ENCODE measurements at places on chromosomes 2 and 18.

- no peak overlapping the region for H3K4me3 ChIP-seq
- H3K4me1 ChIP-seq = no peaks in the 10 kb centered on the region
- H3K27me3 ChIP-seq = no peaks in the 10 kb centered on the region
- no peak for DNase-seq
- no peak overlapping the region for H3K27ac ChIP-seq
- H3K36me3 ChIP-seq = no peaks in the 10 kb centered on the region
Measured at GRCh38 chr2:234845602-234846590, 105.9 kb upstream of the SH3BP4 start.

DNA sequence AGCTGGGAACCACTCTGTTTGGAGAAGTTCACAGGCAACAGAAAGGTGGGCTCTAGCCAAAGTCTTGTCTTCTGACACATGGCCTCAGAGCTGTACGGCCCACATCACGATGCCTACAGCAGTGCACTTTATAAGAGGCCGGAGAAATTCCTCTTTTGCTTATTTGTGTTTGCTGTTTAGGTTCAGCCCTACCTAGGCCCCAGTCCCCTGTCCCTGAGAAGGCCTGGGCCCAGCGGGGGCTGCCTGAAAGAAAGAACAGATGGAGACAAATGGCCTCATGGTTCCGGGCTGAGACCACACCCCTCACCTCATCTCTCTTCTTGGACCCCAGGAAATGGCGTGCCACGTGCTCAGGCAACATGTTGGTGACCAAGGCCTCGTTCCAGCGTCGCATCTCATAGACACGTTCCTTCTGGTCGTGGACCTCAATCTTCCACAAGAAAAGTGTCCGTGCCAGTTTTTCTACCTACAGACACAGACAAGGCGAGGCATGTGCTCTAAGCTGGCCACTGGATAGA is 30.9 kb downstream of the CENPO start:
- H3K36me3 ChIP-seq = peaks cover 22% of the 10 kb centered on the region
- no peak for DNase-seq
- H3K27ac ChIP-seq = no peak overlapping the region
- no peaks in the 10 kb centered on the region for H3K4me1 ChIP-seq
- no peaks in the 10 kb centered on the region for H3K27me3 ChIP-seq
- H3K4me3 ChIP-seq = no peak overlapping the region

- no peak overlapping the region for H3K27ac ChIP-seq
- no peak for DNase-seq
- no peak overlapping the region for H3K4me3 ChIP-seq
- H3K36me3 ChIP-seq = no peaks in the 10 kb centered on the region
Measured at GRCh38 chr18:50776383-50776782, 43.4 kb downstream of the MRO start.

DNA sequence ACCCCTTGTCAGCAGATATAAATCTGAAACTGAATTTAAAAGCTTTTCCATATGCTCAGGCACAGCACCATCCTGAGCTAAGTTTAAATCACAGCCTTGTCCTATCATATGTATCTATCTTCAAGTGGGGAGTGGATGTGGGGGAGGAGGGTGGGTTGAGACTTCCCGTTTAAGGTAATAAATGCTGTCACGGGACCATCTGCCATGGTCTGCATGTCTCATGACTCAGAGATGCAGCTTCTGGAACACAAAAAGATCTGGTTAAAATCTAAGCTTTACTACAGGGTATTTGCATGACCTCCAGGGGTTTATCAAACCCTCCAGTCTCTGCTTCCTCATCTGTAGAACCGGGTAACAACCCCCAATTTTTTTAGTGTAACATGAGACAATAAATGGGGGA is 377.7 kb upstream of the ST6GAL2 start:
- H3K4me3 ChIP-seq = no peak overlapping the region
- H3K36me3 ChIP-seq = no peaks in the 10 kb centered on the region
- DNase-seq = no peak

DNA sequence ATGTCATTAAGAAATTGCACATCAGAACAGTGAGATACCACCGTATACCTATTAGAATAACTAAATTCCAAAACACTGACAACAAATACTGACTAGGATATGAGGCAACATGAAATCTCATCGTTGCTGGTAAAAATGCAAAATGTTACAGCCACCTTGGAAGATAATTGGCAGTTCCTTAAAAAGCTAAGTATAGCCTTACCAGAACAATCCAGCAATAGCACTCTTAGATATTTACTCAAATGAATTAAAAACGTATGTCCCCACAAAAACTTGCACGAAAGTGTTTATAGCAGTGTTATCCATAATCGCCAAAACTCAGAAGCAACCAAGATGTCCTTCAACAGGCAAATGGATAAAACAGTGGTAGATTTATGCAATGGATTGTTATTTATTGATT is 241.7 kb downstream of the EPHA4 start:
- H3K4me3 ChIP-seq = no peak overlapping the region
- no peak overlapping the region for H3K27ac ChIP-seq
- no peaks in the 10 kb centered on the region for H3K27me3 ChIP-seq

DNA sequence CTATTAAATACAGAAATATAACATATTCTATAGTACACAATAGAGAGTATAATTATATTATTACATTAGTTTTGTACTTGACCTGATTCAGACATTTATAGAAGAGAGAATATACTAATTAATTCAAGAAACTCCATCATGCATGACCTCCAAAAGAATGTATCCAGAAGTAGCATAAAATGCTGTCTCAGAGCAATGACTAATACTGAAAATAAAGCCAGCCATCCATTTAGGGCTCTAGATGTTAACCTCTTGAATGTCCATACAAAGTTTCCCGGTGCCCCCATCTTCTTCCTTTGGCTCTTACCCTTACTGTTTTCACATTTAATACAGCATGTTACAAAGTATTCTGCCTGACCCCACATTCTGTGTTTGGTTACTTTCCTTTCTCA is 102.0 kb downstream of the ARHGAP15 start:
- H3K4me3 ChIP-seq = no peak overlapping the region
- H3K4me1 ChIP-seq = peaks cover 11% of the 10 kb centered on the region
- H3K36me3 ChIP-seq = peaks cover 56% of the 10 kb centered on the region
- H3K27ac ChIP-seq = no peak overlapping the region
- H3K27me3 ChIP-seq = no peaks in the 10 kb centered on the region

DNA sequence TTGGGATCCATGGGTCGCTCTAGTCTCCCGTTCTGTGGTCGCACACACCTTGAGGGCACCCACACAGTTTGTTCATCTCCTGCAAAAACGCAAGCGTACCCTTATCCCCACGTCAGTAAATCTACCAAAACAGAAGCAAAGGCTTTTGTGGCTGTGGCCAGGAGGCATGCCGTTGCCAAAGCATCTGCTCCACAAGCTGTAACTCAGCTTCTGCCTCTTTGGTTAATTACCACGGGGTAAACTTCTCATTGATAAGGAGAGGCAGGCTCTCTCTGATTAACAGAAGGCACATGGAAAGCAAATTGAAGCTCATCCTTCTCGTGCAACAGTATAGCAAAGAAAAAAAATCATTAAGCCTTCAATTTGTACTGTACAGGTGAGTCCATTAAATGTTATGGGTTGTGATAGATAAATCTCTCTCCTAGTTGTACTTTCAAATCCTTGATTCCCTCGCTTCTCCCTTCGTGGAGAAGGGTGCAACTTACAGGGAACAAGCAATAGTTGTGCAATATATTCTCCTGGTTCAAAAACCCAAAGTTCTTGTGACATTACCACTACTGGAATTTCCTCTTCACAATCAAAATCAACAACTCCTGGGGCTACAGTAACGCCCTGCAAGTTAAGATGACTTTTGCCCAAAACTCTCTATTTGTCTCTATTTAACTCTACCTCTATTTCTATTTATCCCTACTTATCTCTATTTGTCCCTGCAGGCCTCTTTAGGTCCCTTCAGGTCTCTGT is 10.3 kb downstream of the PECR start:
- no peaks in the 10 kb centered on the region for H3K27me3 ChIP-seq
- no peaks in the 10 kb centered on the region for H3K36me3 ChIP-seq
- H3K4me1 ChIP-seq = no peaks in the 10 kb centered on the region
- no peak overlapping the region for H3K27ac ChIP-seq
- DNase-seq = no peak
- no peak overlapping the region for H3K4me3 ChIP-seq

DNA sequence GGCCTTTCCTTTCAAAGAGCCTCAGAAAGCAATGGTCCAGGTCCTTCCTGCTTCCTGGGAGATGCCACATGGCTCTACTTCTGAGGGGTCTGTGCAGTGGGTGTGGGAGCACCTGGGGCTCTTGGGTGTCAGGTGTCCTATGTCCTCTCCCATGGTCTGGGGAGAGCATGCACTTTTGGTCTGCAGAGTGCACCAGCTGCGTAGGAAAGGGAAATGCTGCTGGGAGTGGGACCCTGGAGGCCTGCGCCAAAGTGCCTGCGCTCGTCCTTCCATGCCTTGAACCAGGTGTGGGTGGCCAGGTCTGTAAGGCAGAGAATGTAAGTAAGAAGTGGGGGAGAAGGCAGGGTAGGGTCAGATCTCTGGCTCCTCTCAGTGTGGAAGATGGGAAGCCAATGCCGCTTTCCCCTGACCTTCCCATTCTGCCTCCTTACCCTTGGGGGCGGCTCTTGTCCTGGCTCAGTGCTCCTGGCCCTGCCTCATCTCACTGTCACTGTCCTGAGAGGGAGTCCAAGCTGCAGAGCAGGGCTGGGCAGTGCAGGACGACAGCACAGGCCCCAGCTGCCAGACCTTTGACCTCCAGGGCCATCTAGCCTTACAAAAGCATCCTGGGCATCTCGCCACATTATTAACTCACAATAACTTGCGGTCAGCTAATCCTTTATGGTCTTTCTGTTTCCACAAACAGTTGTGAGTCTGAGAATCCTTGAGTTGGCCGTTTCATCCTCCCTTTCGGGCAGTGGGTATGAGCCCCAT is 6.6 kb upstream of the PROM2 start:
- H3K36me3 ChIP-seq = no peaks in the 10 kb centered on the region
- no peak overlapping the region for H3K4me3 ChIP-seq
- H3K4me1 ChIP-seq = no peaks in the 10 kb centered on the region
- DNase-seq = no peak
- no peak overlapping the region for H3K27ac ChIP-seq
- no peaks in the 10 kb centered on the region for H3K27me3 ChIP-seq

- H3K36me3 ChIP-seq = no peaks in the 10 kb centered on the region
- H3K27ac ChIP-seq = peak overlapping the region; percentile 85
- DNase-seq = no peak
- no peaks in the 10 kb centered on the region for H3K27me3 ChIP-seq
- peak overlapping the region; percentile 87 for H3K4me3 ChIP-seq
Measured at GRCh38 chr2:38598200-38598990, 4.3 kb downstream of the HNRNPLL start.

DNA sequence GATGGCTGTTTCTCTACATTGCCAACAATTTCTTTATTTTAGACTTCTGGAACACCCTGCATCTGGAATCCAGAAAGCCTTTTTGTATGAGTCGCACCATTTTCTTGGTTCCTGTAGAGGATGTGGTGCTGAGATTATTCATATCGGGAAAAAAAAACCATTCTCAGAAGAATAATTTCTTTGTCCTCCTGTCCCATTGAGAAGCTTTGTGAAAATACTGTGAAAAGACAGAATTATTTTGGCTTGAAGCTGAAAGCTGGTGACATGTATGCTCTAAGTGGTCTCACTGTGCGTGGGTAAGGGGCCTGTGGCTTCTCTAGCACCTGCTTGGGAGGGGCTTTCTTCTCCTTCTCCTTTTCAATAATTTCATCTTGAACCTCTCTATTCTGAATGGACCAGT is 138.4 kb downstream of the FAM210A start:
- H3K4me1 ChIP-seq = no peaks in the 10 kb centered on the region
- no peaks in the 10 kb centered on the region for H3K27me3 ChIP-seq
- H3K36me3 ChIP-seq = no peaks in the 10 kb centered on the region
- no peak for DNase-seq
- no peak overlapping the region for H3K4me3 ChIP-seq

DNA sequence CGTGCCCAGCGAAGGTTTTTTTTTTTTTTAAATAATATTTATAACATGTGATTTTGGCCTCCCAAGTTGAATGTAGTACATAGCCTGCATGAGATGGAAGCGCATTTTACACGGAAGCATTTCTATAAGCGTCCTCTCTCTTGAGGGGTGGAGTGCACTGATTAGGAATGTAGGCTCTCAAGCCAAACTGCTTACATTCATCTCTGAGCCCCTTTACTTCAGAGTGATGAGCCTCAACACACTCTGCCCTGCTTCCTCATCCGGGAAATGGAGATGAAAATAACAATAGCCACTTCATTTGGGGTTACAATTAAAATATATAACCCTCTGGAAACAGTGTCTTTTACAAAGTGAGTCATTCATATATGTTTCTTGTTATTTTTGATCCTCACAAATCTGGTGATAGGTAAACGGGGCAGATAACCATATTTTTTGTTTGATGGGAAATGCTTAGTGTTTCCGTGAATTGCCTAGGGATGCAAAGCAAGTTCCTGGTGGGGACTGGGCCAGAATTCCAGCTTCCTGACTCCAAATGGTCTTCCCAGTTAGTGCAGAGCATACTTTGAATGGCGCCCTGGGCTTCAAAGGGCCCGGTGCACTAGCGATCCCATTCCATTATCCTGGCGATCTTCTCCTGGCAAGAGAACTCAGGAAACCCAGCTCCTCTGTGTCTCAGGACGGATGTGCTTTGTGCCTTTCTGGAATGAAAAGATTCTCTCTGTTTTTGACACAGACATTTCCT is 124.3 kb downstream of the PIEZO2 start:
- H3K4me3 ChIP-seq = no peak overlapping the region
- H3K27me3 ChIP-seq = no peaks in the 10 kb centered on the region
- no peaks in the 10 kb centered on the region for H3K4me1 ChIP-seq

DNA sequence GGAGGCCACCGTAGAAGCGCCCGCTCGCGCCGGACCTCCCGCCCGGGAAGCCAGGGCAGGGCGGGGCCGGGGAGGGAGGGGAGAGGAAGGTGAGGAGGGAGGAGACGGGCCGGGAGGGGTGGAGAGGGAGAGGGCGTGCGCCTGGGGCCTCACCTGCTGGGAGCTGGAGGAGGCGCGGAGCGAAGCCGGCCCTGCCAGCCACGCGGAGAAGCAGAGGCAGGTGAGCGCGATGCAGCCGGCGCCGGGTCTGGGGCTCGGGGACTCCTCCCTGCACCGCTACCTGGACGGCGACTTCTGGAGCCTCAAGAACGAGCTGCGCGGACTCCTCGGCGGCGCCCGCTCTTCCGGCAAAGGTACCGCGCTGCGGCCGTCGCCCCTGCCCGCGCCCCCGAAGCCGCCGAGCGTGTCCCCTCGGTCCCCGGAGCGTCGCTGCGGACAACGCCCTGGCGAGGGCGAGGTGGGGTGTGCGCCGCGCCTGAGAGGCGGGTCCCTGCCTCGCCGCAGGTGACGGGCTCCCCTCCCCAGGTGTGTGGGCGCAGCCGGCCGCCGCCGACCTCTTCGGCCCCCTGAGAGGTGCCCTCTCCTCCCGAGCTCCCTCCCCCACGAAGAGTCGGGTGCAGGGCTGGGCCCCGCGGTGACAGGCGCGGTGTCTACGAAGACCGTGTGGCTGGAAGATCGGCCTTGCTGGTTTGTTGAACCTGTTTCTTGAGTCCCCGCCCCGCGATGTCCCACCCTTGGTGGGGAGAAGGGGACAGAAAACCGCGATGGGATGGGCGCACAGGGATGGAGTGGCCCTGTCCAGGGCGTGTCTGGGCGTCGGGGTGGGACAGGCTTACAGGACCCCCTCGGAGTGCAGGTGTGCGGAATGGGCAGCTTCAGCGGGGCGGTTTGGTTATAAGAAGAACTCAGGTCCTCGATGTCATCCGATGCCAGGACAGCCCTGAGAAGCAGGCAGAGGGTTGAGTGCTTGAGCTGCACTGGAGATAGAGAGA is at the start of gene ACOXL:
ACOXL (plus strand) TSS at position 152 of the 992 bp plus-strand sequence. CDS start 35,817 bp downstream, outside the sequence.
- peaks cover 17% of the 10 kb centered on the region for H3K27me3 ChIP-seq
- H3K27ac ChIP-seq = no peak within 1 kb of the TSS
- H3K4me3 ChIP-seq = peak within 1 kb of the TSS; percentile 45
- H3K36me3 ChIP-seq = no peaks in the 10 kb centered on the region
- DNase-seq = no peak

GRCh38 chr2:235852526-235852920 is 315.7 kb downstream of the GBX2 start:
- no peak for DNase-seq
- no peak overlapping the region for H3K27ac ChIP-seq
- no peaks in the 10 kb centered on the region for H3K27me3 ChIP-seq
- H3K4me1 ChIP-seq = no peaks in the 10 kb centered on the region
- H3K36me3 ChIP-seq = no peaks in the 10 kb centered on the region
- H3K4me3 ChIP-seq = no peak overlapping the region

All from effector memory CD4-positive, alpha-beta T cell (primary cell).